ENCODE measurements at places on chromosomes 5 and 9.

GRCh38 chr9:133811471-133811870, 73.3 kb upstream of the SARDH start:
- no peak for DNase-seq

DNA sequence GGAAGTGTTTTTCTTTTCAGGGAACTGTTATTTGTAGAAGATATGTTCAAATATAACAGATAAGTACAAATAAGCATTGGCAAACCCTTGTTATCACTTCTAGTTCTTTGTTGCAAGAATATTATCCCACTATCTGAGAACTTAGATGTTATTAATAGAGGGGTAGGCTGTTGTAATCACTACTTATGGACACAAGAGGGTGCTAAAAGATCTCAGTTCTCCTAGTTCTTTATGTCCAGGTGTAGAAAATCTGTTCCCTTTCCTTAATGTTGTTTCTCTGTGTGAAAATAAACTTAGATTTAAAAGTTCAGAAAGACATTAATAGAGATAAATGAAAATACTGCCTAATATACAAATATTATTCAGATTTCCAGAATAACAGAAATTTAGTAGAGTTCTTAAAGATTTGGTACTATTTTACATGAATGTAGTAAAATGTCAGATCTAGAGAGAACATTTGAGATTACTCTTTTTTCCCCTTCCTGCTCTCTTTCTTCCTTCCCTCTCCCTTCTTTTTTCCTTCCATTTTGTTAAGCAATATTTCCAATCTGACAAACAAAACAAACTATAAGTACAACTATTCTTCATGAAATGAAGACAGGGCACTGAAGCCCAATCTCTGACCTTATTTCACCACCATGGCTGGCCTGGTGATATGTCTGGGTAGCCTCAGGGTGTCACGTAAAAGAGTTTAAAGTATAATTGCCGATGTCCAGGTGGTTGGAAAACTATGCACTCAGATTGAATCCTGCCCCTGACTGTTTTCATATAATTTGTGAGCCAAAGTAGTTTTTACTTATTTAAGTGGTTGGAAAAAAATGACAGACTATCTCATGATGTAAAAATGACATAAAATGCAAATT, 43.6 kb upstream of the C5orf46 start:
- no peak for DNase-seq

DNA sequence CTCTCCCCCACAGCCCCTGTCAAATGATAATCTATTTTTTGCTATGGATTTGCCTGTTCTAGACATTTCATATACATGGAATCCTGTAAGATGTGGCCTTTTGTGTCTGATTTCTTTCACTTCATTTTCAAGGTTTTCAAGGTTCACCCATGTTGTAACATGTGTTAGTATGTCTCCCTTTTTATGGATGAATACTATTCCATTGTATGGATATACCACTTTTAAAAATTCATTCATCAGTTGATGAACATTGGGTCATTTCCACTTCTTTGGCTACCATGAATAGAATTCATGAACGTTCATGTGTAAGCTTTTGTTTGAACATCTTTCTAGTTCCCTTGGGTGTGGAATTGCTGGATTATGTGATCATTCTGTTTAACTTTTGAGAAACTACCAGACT, 94.7 kb upstream of the ZNF366 start:
- DNase-seq: no peak

DNA sequence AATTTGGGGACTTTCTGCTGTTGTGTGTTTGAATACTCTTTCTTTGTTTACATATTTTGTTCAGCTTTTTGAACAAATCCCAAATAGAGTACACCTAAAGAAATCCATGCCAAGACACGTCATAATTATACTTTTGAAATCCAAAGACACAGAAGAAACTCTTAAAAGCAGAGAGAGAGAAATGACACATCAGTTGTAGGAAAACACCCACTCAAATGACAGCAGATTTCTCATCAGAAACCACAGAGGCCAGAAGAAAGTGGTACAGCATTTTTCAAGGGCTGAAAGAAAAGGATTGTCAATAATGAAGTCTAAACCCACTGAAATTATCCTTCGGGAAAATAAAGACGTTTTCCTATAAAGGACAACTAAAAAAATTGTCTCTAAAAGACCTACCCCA, 378.6 kb downstream of the GADD45G start:
- no peak for DNase-seq

DNA sequence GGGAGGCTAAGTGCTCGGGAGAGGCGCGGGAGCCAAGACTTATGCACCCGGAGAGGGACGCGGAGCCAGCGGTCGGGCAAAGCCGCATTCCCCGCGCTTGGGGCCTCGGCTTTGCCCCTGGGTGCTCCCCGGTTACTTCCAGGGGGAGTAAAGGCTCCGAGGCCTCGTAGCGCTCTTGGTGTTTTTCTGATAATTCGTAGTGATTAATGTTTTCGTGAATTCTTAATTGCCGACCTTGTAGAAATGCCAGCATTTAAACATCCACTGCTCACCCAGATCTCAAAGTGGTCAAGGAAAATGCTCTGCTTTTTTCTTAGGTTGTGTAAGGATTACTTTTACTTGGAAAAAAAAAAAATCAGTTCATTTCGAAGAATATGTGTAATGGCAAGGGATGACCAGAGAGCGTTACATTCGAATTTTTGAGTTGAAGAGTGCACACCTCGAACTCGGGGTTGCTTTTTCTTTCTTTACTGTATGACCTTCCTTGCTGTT, 654 bp upstream of the TUT7 start:
- DNase-seq: no peak
